ENCODE measurements at places on chromosomes 3 and 15.

DNA sequence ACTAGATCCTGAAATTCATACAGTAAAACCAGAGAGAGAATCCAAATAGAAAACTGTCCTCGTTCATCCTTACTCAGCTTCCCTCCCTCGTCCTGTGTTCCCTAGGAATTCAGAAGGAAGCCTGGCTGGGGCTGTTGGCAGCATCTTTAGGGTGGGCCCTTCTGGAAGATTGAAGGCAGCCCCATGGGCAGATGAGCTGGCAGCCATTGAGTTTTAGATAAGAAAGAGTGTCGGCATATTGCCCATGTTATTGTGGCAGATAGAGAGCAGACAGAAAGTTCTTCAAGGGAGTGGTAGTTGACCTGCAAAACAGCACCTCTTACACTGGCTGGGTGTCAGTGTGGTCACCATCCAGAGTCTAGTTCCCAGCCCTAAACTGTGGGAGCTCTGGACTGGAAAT is 23.5 kb downstream of the TMOD2 start:
- no peak for DNase-seq

DNA sequence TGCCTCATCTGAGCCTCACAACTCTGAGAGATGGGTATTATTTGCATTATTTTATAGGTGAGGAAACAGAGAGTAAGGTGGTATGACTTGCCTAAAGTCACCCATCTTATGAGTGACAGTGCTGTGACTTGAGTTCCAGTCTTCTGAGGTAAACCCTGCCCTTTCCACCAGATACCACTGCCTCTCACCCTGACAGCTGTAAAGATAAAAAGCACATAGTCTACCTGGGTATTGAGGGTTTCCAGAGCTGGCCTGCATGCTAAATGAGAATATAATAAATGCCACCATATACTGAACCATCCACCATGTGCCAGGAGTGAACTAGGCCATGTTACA is 25.6 kb downstream of the RASGRP1 start:
- no peak for DNase-seq

- no peak for DNase-seq
These were observed 267.0 kb downstream of the PLCL2 start for GRCh38 chr3:17151598-17152373.

- DNase-seq = no peak
These were observed 33.5 kb downstream of the MYL3 start for GRCh38 chr3:46829699-46830208.

DNA sequence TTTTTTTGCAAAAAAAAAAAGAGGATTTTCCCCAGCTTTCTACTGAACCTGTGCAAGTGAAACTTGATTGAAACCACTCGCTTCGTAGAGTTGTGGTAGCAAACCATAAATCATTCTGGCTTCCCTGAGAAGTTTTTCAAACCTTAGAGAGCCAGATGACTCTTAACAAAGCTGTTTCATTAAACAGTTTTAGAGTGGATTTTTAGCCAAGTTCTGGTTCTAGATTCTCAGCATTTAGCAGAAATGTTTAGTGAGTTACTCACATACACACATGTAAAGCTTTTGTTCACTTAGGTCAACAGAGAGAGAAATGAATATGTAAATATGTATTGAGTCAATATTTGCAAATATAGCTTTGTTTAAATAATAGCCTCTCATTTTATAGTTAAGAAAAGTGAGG is 18.1 kb upstream of the CCR9 start:
- no peak for DNase-seq

DNA sequence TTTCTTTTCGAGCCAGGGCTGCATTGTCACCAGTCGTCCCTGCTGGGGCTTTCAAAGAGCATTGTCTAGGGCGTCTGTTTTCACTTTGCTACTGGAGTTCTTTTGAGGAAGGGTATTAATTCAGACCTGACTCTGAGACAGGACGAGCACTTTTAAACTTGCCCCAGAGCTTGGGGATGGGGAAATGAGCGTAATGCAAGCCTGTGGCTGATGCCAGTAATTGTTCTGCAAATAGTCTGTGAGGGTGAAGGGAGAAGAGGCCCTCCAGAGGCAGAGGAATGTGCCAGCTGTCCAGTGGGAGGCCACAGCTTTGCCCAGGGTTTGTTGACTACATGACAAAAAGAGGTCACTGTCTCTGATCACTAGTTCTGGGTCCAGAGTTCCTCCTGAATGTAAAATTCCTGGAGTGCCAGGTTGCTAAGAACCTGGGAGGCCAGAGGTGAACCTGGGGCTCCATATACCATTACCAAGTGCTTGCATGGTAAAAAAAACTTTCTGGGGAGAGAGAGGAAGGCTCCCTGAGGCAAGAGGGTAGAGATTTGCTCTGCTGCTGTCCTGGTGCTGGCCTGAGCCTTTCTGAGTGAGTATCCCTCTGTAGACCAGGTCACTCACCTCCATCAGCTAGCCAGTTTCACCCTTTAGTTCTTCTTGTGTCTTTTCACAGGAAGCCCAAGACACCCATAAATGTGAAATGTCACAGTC is 14.8 kb downstream of the EEFSEC start:
- no peak for DNase-seq

DNA sequence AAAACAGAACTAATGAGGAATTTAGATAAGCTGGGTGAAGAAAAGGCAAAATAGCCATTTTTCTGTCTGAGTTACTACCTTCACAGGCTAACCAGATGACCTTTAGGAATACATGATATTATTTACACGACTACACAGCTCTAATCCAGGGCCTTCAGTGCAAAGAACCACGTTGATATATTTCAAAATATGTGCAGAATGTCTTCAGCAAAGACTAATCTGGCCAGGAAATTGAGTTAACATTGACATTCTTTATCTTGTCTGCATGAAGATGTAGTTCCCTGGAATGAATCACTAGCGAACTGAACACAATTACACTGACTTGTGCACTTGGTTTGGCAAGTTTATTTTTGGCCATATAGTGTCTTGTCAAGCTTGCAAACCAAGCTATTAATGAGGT is 41.5 kb downstream of the PDHB start:
- DNase-seq = no peak

- no peak for DNase-seq
These were observed 233.4 kb upstream of the LRTM1 start for GRCh38 chr3:55161231-55161630.

Measured in kidney glomerular epithelial cell (primary cell).